ENCODE measurements at places on chromosomes 7 and 10.

DNA sequence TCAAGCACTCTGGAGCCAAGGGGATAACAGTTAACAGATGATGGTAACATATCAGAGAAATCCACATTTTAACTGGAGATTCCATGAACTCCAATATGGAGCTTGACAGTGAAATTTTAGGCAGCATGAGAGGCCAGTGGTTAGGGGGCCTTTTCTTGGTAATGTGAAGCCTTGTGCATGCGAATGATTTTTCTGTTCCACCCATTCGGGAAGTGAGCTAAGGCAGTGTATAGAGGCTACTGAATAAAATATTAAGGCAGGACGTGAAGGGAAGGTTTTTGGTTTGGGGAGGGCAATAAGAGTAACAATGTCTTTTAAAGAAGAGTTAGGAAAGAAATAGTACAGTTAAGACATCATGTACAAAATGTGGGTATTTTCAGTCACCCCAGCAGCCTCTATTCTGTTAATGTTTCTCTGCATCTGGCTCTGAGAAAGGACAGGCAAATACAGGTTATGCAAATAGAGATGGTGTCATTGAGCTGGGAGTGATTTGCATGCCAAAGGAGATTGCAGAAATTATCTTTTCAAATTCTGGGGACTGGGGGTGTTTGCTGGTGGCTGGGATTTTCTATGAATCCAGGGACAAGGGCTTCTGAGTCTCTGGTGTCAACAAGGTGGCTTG lies 6.8 kb upstream of the TAS2R60 start:
- H3K4me1 ChIP-seq: no peaks in the 10 kb centered on the region
- H3K4me3 ChIP-seq: no peak overlapping the region
- H3K36me3 ChIP-seq: no peaks in the 10 kb centered on the region

DNA sequence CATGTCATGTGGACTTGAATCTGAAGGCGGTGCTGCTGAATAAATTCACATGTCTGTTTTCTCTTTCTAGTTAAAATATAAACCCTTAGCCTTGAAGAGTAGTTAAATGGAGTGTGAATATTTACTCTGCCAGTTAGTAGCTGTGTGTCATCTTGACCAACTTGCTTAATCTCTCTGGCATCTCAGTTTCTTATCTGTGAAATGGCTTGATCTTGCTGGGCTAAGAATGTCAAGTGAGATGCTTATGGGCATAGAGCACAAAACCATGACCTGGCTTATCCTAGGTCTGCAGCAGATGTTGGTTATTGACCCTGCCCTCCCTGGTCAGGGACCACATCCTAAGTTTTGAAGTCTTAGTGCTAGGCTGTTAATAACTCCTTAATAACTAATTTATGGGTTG lies 16.6 kb downstream of the ARID5B start:
- H3K27ac ChIP-seq: no peak overlapping the region
- no peaks in the 10 kb centered on the region for H3K4me1 ChIP-seq

- no peak overlapping the region for H3K27ac ChIP-seq
- no peaks in the 10 kb centered on the region for H3K36me3 ChIP-seq
- peak; percentile 54 for DNase-seq
- H3K4me1 ChIP-seq: peaks cover 22% of the 10 kb centered on the region
- H3K4me3 ChIP-seq: no peak overlapping the region
- no peaks in the 10 kb centered on the region for H3K27me3 ChIP-seq
These were observed 45.7 kb downstream of the DYNC1I1 start for GRCh38 chr7:95817866-95818640.

DNA sequence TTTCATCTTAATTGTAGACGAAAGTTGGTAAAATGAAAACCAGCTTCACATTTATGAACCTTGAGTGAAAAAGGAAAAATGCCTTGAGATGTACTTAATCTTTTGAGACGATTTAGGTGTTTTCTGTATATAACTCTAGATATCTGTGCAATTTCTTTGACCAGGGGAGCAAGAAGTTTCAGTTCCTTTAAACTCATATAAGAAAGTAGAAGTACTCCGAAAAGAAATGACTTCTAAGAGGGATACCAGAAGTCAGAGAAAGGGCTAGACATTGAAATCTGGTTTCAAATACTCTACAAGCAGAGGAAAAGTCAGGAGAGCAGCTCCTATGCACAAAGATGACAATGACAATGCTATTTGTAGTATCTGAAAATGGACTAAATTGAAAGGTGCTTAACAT lies 303.7 kb downstream of the BAMBI start:
- DNase-seq: no peak
- H3K4me3 ChIP-seq: no peak overlapping the region
- H3K27ac ChIP-seq: no peak overlapping the region
- peaks cover under 1% of the 10 kb centered on the region for H3K4me1 ChIP-seq

- no peaks in the 10 kb centered on the region for H3K27me3 ChIP-seq
- no peak overlapping the region for H3K27ac ChIP-seq
- DNase-seq: no peak
- no peaks in the 10 kb centered on the region for H3K36me3 ChIP-seq
- H3K4me1 ChIP-seq: peaks cover 1% of the 10 kb centered on the region
These were observed 235.7 kb upstream of the CCDC6 start for GRCh38 chr10:60141896-60142559.

DNA sequence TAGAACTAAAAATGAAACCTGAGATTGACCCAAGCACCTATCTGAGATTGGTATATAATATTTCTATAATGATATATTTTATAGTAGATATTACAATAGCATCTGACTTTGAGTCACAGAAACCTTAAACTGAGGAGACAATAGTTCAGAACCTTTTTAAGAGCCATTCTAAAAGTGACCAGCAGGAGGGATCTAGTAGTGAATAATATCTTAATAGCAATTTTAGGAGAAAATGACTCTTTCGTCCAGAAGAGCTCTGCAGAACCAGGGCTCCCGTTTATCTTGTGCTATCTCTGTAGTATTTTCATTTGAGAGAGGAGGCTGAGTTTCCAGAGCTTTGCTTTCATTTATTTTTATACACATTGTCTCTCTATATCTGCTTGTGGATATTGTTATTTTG lies 68.1 kb downstream of the PODXL start:
- H3K27ac ChIP-seq: no peak overlapping the region
- peaks cover 3% of the 10 kb centered on the region for H3K36me3 ChIP-seq
- H3K4me3 ChIP-seq: no peak overlapping the region
- H3K4me1 ChIP-seq: no peaks in the 10 kb centered on the region

DNA sequence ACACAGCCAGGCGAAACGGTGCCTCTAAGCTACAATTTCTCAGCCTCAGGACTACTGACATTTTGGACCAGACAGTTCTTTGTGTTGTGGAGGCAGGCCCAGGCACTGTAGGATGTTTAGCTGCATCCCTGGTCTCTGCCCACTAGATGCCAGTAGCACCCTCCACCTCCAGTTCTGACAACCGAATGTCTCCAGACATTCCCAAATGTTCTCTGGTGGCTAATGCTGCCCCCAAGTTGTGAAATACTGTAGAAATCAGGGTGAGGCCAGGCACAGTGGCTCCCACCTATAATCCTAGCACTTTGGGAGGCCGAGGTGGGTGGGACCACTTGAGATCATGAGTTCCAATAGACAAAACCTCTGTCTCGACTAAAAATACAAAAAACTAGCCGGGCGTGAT lies 18.2 kb downstream of the HNRNPF start:
- no peaks in the 10 kb centered on the region for H3K4me1 ChIP-seq
- no peaks in the 10 kb centered on the region for H3K27me3 ChIP-seq
- H3K27ac ChIP-seq: no peak overlapping the region
- H3K36me3 ChIP-seq: peaks cover 32% of the 10 kb centered on the region
- H3K4me3 ChIP-seq: no peak overlapping the region

Measured in lung (tissue), 17 donors.